ENCODE measurements at places on chromosomes 16 and 17.

DNA sequence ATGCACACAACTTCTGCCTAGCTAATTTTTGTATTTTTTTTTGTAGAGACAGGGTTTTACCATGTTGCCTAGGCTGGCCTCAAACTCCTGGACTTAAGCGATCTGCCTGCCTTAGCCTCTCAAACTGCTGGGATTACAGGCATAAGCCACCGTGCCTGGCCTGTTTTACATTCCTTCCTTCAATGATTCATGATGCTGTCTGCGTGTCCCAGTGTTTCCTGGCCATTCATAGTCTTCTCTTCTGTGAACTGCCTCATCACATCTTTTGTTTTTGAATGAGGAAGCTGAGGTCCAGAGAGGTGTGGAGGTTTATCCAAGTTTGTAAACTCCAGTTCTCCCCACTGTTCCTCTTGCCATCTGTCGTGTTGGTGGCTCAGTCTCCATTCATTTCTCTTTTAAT lies 64.5 kb upstream of the MED9 start:
- peak; percentile 51 for DNase-seq

- DNase-seq, result no peak
Observed at GRCh38 chr17:40342504-40343218, 21.9 kb downstream of the GJD3 start.

GRCh38 chr16:22004341-22004740 lies 3.4 kb upstream of the PDZD9 start:
- no peak for DNase-seq

DNA sequence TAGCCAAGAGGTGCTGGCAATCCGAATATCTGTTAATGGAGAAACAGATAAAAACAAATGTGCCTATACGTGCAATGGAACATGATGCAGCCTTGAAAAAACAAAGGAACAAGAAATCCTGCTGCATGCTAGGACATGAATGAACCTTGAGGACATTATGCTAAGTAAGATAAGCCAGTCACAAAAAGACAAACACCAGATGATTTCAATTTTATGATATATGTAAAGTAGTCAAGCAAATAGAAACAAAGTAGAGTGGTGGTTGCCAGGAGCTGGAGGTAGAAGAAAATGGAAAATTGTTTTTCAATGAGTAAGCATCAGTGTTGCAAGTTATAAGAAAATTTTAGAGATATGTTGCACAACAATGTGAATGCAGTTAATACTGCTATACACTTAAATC lies 409.7 kb upstream of the CDH8 start:
- no peak for DNase-seq

DNA sequence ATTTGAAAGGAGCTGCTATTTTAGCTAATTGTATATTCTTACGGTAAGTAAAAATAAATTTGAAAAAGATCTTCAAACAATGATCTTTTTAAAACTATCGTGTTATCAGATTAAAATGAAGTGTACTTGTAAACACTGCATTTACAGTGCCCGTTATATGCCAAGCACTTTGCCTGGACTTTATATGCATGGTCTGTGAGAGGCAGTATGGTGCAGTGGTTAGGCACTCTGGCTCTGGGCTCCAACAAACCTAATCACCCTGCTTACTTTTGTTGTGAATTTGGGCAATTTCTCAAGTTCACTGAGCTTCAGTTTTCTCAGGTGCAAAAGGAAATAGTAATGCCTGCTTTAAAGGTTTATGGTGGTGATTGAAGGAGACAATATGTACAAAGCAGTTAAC lies 1.4 kb downstream of the PMP22 start:
- DNase-seq, result no peak

DNA sequence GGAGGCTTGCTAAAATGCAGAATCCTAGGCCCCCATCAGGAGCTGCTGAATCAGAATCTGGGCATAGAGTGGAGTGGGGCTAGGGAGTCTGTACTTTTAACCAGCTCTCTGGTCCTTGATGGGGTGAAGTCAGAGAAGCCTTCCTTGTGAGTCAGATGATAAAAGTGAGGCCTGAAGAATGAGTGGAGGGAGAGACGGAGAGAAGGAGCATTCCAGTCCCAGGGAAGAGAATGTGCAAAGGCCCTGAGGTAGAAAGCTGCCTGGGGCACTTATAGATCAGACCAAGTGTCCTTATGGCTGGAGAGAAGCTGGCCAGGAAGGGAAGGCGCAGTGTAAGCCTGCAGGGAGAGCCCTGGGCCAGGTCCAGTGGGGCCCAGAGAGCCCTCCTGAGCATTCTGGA lies 235.1 kb upstream of the NLRP1 start:
- no peak for DNase-seq

DNA sequence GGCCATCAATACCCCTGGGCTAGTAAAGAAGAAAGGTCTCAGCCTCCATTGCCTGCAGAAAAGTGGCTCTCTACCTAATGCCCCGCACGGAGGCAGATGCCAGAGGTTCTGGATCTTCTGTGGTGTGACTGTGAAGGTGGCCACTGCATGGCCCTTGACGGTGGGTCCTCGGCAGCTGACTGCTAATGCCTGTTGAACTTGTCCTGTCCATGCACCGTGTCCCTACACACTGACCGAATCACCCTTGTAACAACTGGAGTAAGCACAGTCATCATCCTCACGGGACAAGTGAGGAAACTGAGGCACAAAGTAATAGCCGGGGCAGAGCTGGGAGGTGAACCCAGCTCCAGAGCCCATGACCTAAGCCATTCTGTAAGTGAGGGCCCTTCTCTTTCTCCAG lies 48.8 kb downstream of the MYH11 start:
- no peak for DNase-seq

GRCh38 chr17:2102931-2103809 lies 48.3 kb downstream of the HIC1 start:
- no peak for DNase-seq

- DNase-seq, result no peak
Observed at GRCh38 chr17:78409191-78409928, 30.9 kb downstream of the PGS1 start.

DNA sequence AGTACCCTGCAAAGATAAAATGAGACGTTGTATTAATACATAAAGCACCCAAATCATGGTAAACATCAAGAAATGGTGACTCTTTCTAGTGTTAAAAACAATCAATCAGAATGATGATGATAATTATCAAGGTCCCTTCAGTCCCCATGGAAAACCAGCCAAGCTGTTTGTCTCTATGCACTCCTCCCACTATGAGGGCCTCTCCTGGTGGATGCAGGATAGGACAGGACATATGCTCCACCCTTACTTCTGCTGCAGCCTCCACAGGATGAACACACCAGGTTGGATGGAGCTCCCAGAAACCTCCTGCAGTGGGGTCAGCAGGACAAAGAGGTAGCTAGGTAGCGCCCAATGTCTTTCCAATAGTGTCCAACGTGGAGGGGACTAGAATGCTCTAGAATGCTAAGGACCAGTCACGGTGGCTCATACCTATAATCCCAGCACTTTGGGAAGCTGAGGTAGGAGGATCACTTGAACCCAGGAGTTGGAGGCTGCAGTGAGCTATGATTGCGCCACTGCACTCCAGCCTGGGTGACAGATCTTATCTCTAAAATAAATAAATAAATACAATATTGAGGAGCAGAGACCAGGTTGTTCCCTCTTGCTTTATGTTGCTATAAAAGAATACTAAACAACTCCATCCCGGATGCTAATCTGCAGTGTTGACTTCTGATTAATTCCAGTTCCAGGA lies 9.9 kb upstream of the KDM8 start:
- no peak for DNase-seq

DNA sequence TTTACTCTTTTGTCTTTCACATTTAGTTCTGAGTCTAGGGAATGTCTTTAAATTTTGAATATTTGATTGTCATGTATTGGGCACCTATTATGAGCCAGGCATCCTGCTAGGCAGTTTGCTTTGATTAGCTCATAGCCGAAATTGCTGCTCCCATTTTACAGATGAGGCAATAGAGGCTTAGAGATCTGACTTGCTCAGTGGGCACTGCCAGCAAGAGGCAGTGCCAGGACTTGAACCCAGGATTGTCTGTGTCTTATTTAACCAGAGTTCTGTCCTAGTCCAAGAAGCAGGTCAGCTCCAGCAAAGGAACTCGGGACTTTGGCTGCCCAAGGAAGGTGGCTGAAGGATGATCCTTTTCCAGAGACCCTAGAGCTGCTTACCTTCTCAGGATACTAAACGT lies 24.5 kb downstream of the BEAN1 start:
- no peak for DNase-seq

DNA sequence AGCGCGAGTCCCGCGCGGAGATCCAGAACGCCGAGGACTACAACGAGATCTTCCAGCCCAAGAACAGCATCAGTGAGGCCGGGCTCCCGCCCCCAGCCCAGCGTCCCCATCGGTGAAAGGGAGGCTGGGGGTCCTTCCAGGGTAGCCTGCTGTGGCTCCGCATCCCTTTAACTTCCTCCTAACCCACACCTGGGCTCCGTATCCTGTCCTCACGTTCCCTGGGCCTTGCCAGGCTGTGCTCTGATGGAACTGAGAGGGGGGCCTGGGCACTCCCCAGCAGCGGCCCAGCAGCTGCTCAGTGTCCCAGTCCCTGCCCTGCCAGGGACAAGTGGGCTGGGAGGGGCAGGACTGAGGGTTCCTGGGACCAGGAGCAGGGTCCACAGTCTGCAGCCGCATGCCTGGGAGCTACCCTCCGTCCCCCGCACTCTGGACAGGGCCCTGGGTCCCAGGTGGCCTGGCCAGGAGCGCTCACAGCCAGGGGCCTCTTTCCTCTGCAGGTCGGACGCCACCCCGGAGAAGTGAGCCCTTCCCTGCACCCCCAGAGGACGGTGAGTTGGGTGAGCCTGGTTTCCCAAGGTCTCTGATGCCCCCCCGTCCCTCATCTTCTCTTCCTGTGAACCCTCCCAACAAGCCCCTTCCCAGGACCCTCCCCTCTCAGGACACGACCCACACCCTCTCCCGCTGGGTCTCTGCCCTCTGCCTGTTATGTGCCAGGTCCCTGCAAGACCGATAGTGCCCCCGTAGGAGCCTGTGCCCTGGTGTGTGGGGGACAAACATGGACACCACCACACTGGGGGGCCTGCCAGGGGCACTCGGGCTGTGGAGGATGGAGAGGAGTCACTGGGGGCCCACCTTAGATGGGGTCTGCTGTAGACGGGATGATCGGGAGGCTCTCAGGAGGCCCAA lies 18.1 kb downstream of the KATNB1 start:
- DNase-seq, result no peak

GRCh38 chr17:64500487-64500859 lies 3.6 kb upstream of the POLG2 start:
- DNase-seq, result no peak

GRCh38 chr17:67245694-67246402 lies 852 bp upstream of the HELZ start:
- peak; percentile 43 for DNase-seq

DNA sequence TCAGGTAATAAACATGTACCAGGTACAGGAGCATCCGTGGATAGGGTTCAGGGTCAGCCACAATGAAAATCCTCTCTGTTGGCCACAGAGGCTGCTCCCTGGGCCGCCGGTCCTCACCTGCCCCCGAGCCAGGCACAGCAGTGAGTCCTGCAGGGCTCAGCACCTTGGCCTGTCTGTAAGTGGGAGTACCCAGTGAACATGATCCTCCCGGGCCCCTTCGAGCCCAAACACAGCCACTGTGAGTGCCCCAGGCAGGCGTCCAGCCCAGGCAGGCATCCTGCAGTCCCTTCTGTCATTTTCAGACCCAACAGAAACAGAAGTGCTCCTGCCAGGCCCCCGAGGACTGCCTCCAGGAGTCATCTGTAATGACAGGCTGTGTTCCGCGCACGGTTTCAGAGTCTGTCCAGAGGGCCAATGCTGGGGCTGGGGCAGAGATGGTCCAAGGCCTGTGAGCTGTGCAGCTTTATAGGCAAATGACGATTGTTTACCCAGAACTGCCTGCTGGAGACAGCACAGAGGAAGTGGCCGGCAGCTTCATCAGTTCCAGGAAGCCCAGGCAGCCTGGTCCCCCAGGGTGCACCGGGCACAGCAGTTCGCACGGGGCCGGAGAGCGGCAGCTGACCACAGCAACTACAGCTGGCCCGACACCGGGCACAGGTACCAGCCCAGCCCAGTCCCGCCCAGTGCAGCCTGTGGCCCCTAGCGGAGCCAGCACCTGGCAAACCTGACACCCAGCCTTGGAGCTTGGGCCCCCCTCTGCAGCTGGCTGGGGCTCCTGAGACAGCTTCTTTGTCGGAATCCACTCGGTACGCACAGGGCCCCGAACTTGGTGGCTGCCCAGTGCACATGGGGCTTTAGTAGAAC lies 13.2 kb downstream of the SLC7A5 start:
- no peak for DNase-seq

DNA sequence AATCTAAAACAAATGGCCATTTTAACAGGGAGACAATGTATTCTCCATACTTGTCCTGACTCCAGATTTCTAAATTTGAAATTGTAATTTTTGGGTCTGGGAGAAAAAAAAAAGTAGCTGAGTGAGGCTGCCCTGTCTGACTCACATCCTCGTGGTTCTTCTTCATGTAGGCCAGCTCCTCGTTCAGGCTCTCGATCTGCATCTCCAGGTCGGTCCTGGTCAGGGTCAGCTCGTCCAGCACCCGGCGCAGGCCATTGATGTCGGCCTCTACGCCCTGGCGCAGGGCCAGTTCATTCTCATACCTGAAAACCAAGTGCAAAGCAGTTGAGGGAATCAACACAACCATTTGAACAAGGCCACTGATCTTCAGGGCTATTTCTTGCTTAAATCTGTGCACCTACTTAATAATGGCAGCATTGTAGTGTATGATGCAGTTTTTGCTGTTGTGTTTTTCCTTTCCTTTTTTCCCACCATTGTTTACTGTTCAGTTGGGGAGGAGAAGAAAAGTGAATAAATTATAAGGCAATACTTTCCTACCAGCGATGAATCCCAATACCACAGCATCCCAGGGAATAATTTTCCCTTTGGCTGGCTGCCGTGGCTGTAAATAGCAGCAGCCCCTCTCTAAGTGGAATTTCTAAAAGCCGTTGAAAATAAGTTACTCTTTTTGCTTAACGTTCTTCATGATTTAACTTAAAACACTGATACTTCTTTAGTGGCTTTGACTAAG lies 2.2 kb downstream of the KRT12 start:
- DNase-seq, result no peak

GRCh38 chr17:77531641-77532040 lies 390.9 kb downstream of the SEC14L1 start:
- DNase-seq, result no peak

DNA sequence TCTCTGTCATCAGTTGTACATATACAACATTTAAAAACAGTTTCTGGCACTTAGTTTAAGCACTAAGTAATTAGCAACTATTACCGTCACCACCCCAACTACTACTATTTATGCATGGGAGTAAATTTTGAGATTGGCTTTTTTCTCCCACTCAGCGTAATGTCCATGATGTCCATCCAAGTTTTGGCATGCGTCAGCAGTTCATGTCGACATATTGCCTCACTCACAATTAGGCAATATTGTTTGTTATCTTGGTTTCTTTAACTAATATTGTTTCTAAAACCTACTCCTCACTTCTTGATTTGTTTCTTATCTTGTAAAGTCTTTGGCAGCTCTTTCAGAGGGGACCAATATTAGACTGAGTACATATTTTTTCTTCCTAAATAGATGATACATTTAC lies 131.3 kb downstream of the KCNJ18 start:
- no peak for DNase-seq

GRCh38 chr17:56715613-56716357 lies 117.9 kb downstream of the C17orf67 start:
- peak; percentile 90 for DNase-seq

GRCh38 chr16:9136596-9136995 lies 45.2 kb downstream of the HAPSTR1 start:
- DNase-seq, result no peak
